ENCODE measurements at places on chromosomes 2 and 18.

- no peak for DNase-seq
These were observed 176.9 kb downstream of the PARD3B start for GRCh38 chr2:204722207-204722606.

- DNase-seq, result no peak
These were observed 50.2 kb upstream of the CTAGE1 start for GRCh38 chr18:22467760-22468553.

DNA sequence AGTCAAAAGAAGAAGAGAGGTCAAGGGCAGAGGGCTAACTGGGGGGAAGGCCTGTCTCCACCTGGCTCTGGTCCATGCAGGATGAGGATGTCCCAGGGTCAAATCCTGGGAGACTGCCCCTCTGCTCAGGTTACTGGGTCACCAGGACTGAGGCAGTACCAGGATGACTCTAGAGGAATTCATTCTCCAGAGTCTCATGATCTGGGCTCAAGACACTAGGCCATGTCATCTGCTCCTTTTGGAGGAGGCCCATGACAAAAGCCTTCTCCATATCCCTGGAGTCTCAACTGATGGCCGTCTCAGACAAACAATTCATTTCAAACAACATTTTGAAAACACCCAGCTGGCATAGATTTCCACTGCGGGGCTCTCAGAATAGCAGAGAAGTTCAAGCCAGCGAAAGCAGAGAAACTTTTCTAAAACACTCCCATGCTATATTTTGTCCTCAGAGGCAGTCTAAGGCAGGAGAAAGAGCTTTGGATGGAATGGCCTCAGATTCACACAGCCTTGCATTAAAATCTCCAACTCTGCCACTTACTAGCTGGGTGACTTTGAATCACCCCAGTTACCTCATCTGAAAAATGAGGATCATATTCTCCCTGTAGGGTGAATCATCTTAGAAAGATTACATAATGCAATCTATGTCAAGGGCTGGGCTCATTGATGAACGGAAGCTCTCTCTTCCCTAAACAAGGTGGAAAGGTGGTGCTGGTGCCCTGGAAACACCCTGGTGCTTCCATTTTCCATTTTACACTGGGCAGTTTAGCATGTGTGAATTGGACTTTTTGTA, 48.8 kb upstream of the LCLAT1 start:
- no peak for DNase-seq

GRCh38 chr2:53768242-53768542, 588 bp downstream of the CHAC2 start:
- no peak for DNase-seq

DNA sequence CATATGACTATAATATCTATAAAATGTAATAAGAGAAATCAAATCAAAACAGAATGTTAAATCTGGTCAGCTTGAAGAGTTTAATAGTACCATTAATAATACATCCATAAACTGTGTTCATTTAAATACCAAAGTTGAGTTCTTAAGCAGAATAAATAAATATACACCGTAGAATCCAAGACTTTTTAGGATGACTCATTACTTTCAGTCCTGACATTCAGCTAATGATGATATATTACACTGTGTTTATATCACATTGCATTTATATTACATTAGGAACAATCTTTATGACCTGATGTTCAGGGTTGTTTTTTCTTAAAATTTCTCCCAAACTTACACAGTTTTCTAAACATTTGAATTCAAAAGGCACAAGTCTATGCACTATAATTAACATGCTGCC, 331.3 kb downstream of the SS18 start:
- no peak for DNase-seq

DNA sequence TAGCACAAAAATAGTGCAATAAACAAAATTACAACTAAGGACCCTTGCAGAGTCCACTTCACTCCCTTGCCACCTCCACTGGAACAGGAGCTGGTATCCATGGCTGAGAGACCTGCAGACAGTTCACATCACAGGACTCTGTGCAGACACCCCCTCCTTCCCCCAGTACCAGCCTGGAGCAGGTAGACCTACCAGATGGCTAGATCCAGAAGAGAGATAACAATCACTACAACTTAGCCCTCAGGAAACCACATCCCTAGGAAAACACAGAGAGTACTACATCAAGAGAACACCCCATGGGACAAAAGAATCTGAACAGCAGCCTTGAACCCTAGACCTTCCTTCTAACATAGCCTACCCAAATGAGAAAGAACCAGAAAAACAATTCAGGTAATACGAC, 49.8 kb downstream of the FBXO15 start:
- no peak for DNase-seq

- no peak for DNase-seq
These were observed 53.6 kb upstream of the EML6 start for GRCh38 chr2:54669677-54670484.

- DNase-seq, result no peak
These were observed 436.2 kb downstream of the SUCLG1 start for GRCh38 chr2:84022810-84023431.

All from bone marrow (tissue), 2 donors.